IMR-90 (cell line): ENCODE measurements at places on chromosomes 5 and 9. TPM values are rescaled to one million over a fixed set of nuclear protein-coding genes. Genes with fewer than 3 reads are reported as not detected.
A peak's percentile ranks its signal among the peaks of the same experiment; 100 is the strongest.

- no peaks in the 10 kb centered on the region for H3K4me1 ChIP-seq
- H3K36me3 ChIP-seq: no peaks in the 10 kb centered on the region
- peak; percentile 15 for DNase-seq
- no peak overlapping the region for H3K4me3 ChIP-seq
- no peaks in the 10 kb centered on the region for H3K27me3 ChIP-seq
Measured at GRCh38 chr5:84696651-84697050, 312.0 kb upstream of the EDIL3 start.

The FLT4 gene
- 0.07 TPM in 2 replicates for polyA plus RNA-seq

DNA sequence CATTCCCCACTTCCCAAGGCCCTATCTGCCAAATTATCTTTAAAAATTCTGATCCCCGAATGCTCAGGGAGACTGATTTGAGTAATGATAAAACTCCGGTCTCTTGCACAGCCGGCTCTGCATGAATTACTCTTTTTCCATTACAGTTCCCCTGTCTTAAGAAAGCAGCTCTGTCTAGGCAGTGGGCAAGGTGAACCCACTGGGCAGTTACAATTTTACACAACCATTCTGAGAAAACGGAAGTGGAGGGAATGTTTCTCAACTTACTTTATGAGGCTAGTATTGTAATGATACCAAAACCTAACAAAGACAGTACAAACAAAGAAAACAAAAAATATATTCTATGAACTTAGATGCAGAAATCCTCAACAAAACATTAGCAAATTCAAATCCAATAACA lies 100.0 kb downstream of the MCTP1 start:
- no peak overlapping the region for H3K27ac ChIP-seq
- H3K4me3 ChIP-seq: no peak overlapping the region
- no peaks in the 10 kb centered on the region for H3K4me1 ChIP-seq
- DNase-seq: no peak

The NREP gene
- polyA plus RNA-seq: 246 and 277 TPM in 2 replicates

- no peak overlapping the region for H3K4me3 ChIP-seq
- no peak overlapping the region for H3K27ac ChIP-seq
- no peaks in the 10 kb centered on the region for H3K4me1 ChIP-seq
- no peaks in the 10 kb centered on the region for H3K36me3 ChIP-seq
- peaks cover 37% of the 10 kb centered on the region for H3K27me3 ChIP-seq
Measured at GRCh38 chr5:592158-592557, 20.0 kb upstream of the CEP72 start.

DNA sequence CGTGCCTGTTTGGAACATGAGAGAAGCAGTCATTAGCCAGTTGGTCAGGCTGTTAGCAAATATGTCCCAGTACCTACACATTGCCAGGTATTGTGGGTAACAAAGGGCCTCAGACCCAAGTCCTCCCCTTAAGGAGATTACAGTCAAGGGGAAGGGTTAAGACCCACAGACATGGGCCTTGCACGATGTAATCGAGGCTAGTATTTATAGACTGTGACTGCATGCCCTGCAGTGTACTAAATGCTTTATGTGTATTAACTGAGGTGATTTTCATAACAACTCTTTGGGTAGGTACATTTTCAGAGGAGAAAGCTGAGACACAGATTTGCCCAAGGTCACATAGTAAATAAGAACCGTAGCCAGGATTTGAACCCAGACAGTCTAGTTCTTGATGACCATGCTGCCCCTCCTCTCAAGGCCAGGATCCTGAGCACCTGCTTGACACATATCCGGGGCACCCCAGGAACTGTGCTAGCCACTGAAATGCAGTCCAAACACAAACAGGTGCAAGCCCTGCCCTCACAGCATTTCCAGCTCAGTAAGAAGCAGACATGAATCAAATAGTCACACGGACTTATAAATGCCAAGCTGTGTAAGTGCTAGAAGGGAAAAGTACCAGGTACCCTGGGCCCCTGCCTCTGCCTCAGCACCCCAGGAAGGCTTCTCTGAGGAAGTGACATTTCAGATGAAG lies 32.0 kb upstream of the GRPEL2 start:
- DNase-seq: no peak
- H3K27ac ChIP-seq: no peak overlapping the region
- no peak overlapping the region for H3K4me3 ChIP-seq
- no peaks in the 10 kb centered on the region for H3K36me3 ChIP-seq
- H3K4me1 ChIP-seq: peaks cover 2% of the 10 kb centered on the region; the same call in 1 of the 2 replicates
- H3K27me3 ChIP-seq: no peaks in the 10 kb centered on the region

- no peak overlapping the region for H3K27ac ChIP-seq
- DNase-seq: peak; percentile 81
- no peaks in the 10 kb centered on the region for H3K36me3 ChIP-seq
- H3K4me3 ChIP-seq: no peak overlapping the region
Measured at GRCh38 chr5:68086857-68087256, 128.7 kb upstream of the PIK3R1 start.

DNA sequence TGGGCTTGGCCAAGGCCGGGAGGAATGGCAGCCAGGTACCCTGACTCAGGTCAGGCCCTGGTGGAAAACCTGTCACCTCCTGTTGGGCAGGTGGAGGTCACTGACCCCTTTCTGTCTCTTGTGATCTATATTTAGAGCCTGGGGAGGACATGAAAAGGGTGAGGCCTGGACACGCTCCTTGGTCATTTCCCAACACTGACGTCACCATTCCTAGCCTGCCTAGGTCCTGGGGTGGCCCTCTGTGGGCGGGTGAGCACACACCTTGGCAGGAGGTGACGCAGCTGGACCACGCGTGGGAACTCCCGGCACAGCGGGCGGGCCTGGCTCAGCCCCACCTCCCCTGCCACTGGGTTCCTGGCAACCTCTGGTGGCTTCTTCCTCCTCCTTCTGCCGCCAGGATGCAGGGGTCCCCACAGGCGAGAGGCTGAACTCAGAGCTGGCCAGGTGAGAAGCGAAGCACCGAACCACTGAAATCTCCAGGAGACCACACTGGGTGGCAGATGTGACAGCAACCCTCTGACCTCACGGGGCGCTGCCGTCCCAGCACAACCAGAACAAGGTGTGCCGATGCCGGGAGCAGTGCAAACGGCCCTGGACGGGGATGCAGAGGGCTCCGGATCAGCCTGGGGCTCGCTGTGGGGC lies 6.4 kb upstream of the RALGDS start:
- H3K4me3 ChIP-seq: no peak overlapping the region
- no peaks in the 10 kb centered on the region for H3K27me3 ChIP-seq
- H3K36me3 ChIP-seq: peaks cover 2% of the 10 kb centered on the region; the same call in 1 of the 2 replicates
- H3K4me1 ChIP-seq: peaks cover 14% of the 10 kb centered on the region
- H3K27ac ChIP-seq: no peak overlapping the region

The CAVIN4 gene
- 2.3 and 2.6 TPM in 2 replicates for polyA plus RNA-seq

The SOX30 gene
- polyA plus RNA-seq: not detected in 2 replicates

GRCh38 chr9:18910916-18911315 lies 122.1 kb downstream of the SAXO1 start:
- H3K4me1 ChIP-seq: peaks cover 15% of the 10 kb centered on the region

The GFRA3 gene
- not detected in 2 replicates for polyA plus RNA-seq

GRCh38 chr5:176817841-176818377 lies 7.5 kb downstream of the UNC5A start:
- H3K4me1 ChIP-seq: no peaks in the 10 kb centered on the region
- H3K27me3 ChIP-seq: peaks cover 73% of the 10 kb centered on the region
- H3K4me3 ChIP-seq: no peak overlapping the region; the same call in 1 of the 2 replicates
- no peak overlapping the region for H3K27ac ChIP-seq

- no peaks in the 10 kb centered on the region for H3K27me3 ChIP-seq
- no peaks in the 10 kb centered on the region for H3K36me3 ChIP-seq
- DNase-seq: no peak
- H3K27ac ChIP-seq: no peak overlapping the region
- H3K4me3 ChIP-seq: no peak overlapping the region
- peaks cover 12% of the 10 kb centered on the region for H3K4me1 ChIP-seq
Measured at GRCh38 chr5:123709422-123709821, 197.4 kb downstream of the CSNK1G3 start.

DNA sequence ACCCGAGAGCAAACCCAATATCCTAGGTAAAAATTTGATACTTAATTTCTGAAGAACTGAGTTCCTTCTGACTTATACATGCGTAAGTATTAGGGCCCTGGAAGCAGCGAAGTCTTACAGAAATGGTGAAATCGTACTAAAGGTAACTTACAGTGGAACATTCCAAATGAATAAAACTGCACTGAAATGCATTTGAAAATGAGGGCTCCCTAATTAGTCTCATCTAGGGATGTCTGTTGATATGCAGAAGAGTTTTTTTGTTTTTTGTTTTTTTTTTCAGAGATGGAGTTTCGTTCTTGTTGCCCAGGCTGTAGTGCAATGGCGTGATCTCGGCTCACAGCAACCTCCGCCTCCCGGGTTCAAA lies 10.4 kb upstream of the NANS start:
- H3K27ac ChIP-seq: no peak overlapping the region
- DNase-seq: no peak
- no peak overlapping the region for H3K4me3 ChIP-seq
- no peaks in the 10 kb centered on the region for H3K27me3 ChIP-seq
- no peaks in the 10 kb centered on the region for H3K36me3 ChIP-seq

GRCh38 chr5:111772456-111773122 lies 15.6 kb upstream of the NREP start:
- no peaks in the 10 kb centered on the region for H3K36me3 ChIP-seq
- H3K4me1 ChIP-seq: peaks cover 3% of the 10 kb centered on the region

- H3K36me3 ChIP-seq: no peaks in the 10 kb centered on the region
- H3K27ac ChIP-seq: no peak overlapping the region
- H3K4me1 ChIP-seq: no peaks in the 10 kb centered on the region
- H3K27me3 ChIP-seq: no peaks in the 10 kb centered on the region
Measured at GRCh38 chr5:78326930-78327329, 32.4 kb upstream of the AP3B1 start.

The CER1 gene
- not detected in 2 replicates for polyA plus RNA-seq

GRCh38 chr5:67089200-67089725 lies 107.3 kb downstream of the CD180 start:
- H3K27ac ChIP-seq: no peak overlapping the region; the same call in 1 of the 2 replicates
- no peaks in the 10 kb centered on the region for H3K27me3 ChIP-seq
- no peak overlapping the region for H3K4me3 ChIP-seq
- H3K4me1 ChIP-seq: peaks cover 4% of the 10 kb centered on the region
- peaks cover 3% of the 10 kb centered on the region; the same call in 1 of the 2 replicates for H3K36me3 ChIP-seq

- no peak for DNase-seq
- no peaks in the 10 kb centered on the region for H3K27me3 ChIP-seq
- H3K4me1 ChIP-seq: peaks cover 11% of the 10 kb centered on the region
- no peak overlapping the region for H3K27ac ChIP-seq
- no peak overlapping the region for H3K4me3 ChIP-seq
Measured at GRCh38 chr5:160084144-160084543, 35.1 kb downstream of the PWWP2A start.

The PCDHGA8 gene
- 0.87 and 0.89 TPM in 2 replicates for polyA plus RNA-seq

DNA sequence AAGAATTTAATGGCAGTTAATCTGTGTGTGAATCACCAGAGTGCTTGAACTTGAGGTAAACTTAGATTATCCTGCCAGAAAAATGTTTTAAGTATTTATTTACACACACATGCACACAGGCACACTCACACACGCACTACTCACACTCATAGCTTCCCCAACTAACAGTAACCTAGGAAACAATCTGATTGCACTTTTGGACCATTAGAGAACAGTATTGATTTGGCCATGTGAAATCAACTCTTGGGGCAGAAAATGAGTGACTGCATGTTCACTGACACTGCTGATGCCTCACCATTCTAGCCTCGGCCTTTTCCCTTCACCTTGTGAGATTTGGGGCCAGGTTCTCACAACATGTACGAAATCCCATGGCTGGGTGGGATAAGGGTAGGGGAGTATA lies 64.1 kb downstream of the SLC1A3 start:
- H3K36me3 ChIP-seq: no peaks in the 10 kb centered on the region
- no peak overlapping the region for H3K4me3 ChIP-seq
- peak; percentile 39 for DNase-seq
- H3K4me1 ChIP-seq: peaks cover 3% of the 10 kb centered on the region; the same call in 1 of the 2 replicates

The TLE4 gene
- 68.0 and 69.3 TPM in 2 replicates for polyA plus RNA-seq

GRCh38 chr9:32427111-32427873 lies 42.8 kb downstream of the ACO1 start:
- no peaks in the 10 kb centered on the region for H3K27me3 ChIP-seq
- DNase-seq: peak; percentile 77
- peaks cover 57% of the 10 kb centered on the region for H3K36me3 ChIP-seq
- no peak overlapping the region for H3K4me3 ChIP-seq

The BAAT gene
- not detected in 2 replicates for polyA plus RNA-seq

- H3K27ac ChIP-seq: no peak overlapping the region
- H3K27me3 ChIP-seq: peaks cover 30% of the 10 kb centered on the region
- H3K4me1 ChIP-seq: no peaks in the 10 kb centered on the region
- peaks cover 1% of the 10 kb centered on the region; the same call in 1 of the 2 replicates for H3K36me3 ChIP-seq
- H3K4me3 ChIP-seq: no peak overlapping the region
Measured at GRCh38 chr9:133396952-133397351, 20.8 kb downstream of the STKLD1 start.

The AJM1 gene
- polyA plus RNA-seq: 1.5 and 1.9 TPM in 2 replicates

DNA sequence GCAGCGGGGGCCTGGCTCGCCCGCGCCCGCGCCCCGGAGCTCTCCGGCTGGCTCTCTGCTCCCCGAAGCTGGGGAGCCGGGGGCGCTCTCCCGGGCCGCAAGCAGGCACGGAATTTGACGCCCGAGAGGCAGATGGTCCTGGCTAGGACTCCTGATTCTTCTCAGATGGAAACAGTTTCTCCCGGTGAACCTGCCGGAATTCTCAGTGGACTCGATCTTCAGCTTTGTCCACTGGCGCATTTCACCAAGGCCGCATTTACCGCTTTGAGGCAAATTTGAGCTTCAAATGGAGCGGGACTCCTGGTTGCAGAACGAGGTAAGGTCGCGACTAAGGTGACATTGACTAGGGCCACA lies 305.7 kb upstream of the KCNN2 start:
- peaks cover 54% of the 10 kb centered on the region for H3K27me3 ChIP-seq
- no peak for DNase-seq
- H3K36me3 ChIP-seq: no peaks in the 10 kb centered on the region
- H3K4me1 ChIP-seq: no peaks in the 10 kb centered on the region
- H3K27ac ChIP-seq: no peak overlapping the region

GRCh38 chr5:103522586-103522985 lies 40.0 kb downstream of the NUDT12 start:
- H3K4me3 ChIP-seq: no peak overlapping the region
- DNase-seq: no peak
- no peaks in the 10 kb centered on the region for H3K4me1 ChIP-seq
- H3K36me3 ChIP-seq: no peaks in the 10 kb centered on the region
- no peak overlapping the region for H3K27ac ChIP-seq
- H3K27me3 ChIP-seq: peaks cover 2% of the 10 kb centered on the region; the same call in 1 of the 2 replicates
